ENCODE measurements at places on chromosomes 5 and 9.
A peak's percentile ranks its signal among the peaks of the same experiment; 100 is the strongest.

GRCh38 chr9:3398232-3398648, 127.6 kb downstream of the RFX3 start:
- H3K27me3 ChIP-seq, result no peaks in the 10 kb centered on the region
- no peak overlapping the region for H3K4me3 ChIP-seq
- H3K36me3 ChIP-seq, result peaks cover 8% of the 10 kb centered on the region
- DNase-seq, result no peak
- H3K4me1 ChIP-seq, result peaks cover 6% of the 10 kb centered on the region
- H3K27ac ChIP-seq, result peak overlapping the region; percentile 42

- peak; percentile 11 for DNase-seq
- peak overlapping the region; percentile 61 for H3K27ac ChIP-seq
- peaks cover 37% of the 10 kb centered on the region for H3K4me1 ChIP-seq
Observed at GRCh38 chr9:111661802-111662521, 557 bp downstream of the GNG10 start.

DNA sequence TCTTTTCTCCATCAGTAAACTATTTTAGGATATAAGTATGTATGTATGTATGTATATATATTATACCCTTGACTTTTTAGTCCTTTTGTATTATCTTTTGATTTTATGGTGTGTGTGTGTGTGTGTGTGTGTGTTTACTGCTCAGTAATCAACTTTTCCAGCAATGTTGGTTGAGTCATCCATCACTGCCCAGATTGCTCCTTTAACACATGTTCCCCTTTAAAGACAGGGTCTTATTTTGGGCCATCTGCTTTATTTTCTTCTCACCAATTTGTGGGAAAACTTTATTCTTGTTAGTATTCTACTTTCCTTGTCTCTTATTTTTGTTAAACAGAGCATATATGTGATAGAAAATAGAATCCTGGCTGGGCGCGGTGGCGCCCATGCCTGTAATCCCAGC, 28.1 kb downstream of the ANKRD33B start:
- DNase-seq, result no peak
- H3K27me3 ChIP-seq, result no peaks in the 10 kb centered on the region
- H3K4me3 ChIP-seq, result no peak overlapping the region
- H3K36me3 ChIP-seq, result no peaks in the 10 kb centered on the region
- peaks cover 8% of the 10 kb centered on the region for H3K4me1 ChIP-seq

DNA sequence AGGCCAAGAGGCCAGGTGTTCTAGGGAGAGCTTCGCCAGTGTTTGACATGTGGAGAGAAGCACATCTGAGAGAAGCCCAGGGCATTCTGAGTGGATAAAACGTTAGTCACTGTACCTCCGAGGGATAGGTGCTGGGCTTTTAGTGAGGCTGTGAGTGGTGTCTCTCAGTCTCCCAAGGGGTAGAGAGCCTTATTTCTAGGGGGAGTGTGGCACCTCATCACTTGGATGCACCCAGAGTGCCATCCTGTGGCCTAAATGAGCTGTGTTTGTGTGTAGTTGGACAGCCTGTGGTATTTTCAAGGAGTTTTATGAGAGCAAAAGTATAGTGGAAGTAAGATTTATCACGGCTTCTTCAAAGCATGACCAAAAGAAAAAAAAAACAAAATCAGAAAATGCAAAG, 1046.9 kb upstream of the WWC1 start:
- H3K4me3 ChIP-seq, result no peak overlapping the region
- no peaks in the 10 kb centered on the region for H3K36me3 ChIP-seq
- no peaks in the 10 kb centered on the region for H3K27me3 ChIP-seq
- no peaks in the 10 kb centered on the region for H3K4me1 ChIP-seq

GRCh38 chr9:132012704-132013357, 66.8 kb downstream of the MED27 start:
- peaks cover 2% of the 10 kb centered on the region for H3K4me1 ChIP-seq
- H3K27ac ChIP-seq, result no peak overlapping the region
- DNase-seq, result no peak
- no peak overlapping the region for H3K4me3 ChIP-seq

DNA sequence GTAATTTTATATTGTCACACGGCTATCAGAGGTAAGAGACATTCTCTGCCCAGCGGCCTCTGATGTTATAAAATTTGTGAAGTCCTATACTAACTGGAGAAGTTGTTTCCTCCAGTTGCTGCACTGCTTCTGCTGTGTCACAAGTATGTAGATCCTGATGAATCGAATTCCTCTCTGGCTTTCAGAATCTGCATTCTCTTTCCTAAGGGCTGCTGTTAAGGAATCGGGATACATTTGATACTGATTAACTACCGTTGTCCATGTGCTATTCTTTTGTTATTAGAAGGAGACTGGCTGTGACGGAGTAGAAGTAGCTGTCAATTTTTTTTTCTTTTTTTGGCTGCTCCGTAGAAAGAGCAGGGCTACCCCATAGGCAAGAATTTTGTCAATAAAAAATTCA, 81.7 kb upstream of the LRRC70 start:
- no peaks in the 10 kb centered on the region for H3K4me1 ChIP-seq
- no peaks in the 10 kb centered on the region for H3K27me3 ChIP-seq
- peaks cover 20% of the 10 kb centered on the region for H3K36me3 ChIP-seq
- H3K27ac ChIP-seq, result no peak overlapping the region

DNA sequence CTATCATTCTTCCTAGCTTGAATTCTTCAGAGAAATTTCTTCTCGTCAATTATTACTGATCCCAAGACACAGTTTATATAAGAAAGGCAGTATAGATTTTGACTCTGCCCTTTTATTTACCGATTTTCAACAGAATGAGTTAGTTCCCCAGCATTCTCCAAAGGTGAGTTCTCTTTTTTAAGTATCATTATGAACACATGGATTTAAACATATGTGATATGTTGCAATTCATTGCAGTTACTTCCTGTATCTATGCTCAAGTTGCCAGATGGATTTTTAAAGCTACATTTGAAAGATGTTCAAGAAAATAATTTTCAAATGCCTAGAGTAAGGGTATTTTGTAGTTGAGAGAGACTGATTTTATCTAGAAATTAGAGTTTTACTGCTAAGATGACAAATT, 8.4 kb downstream of the WDR41 start:
- no peak overlapping the region for H3K27ac ChIP-seq
- H3K27me3 ChIP-seq, result no peaks in the 10 kb centered on the region
- H3K4me1 ChIP-seq, result no peaks in the 10 kb centered on the region
- H3K36me3 ChIP-seq, result peaks cover 3% of the 10 kb centered on the region

GRCh38 chr5:9599391-9599790, 30.8 kb downstream of the TAS2R1 start:
- no peak overlapping the region for H3K4me3 ChIP-seq
- no peaks in the 10 kb centered on the region for H3K4me1 ChIP-seq
- no peak for DNase-seq

- H3K4me3 ChIP-seq, result no peak overlapping the region
- H3K27me3 ChIP-seq, result no peaks in the 10 kb centered on the region
- H3K27ac ChIP-seq, result no peak overlapping the region
- no peak for DNase-seq
- no peaks in the 10 kb centered on the region for H3K36me3 ChIP-seq
- no peaks in the 10 kb centered on the region for H3K4me1 ChIP-seq
Observed at GRCh38 chr5:9716838-9717281, 86.7 kb upstream of the TAS2R1 start.

DNA sequence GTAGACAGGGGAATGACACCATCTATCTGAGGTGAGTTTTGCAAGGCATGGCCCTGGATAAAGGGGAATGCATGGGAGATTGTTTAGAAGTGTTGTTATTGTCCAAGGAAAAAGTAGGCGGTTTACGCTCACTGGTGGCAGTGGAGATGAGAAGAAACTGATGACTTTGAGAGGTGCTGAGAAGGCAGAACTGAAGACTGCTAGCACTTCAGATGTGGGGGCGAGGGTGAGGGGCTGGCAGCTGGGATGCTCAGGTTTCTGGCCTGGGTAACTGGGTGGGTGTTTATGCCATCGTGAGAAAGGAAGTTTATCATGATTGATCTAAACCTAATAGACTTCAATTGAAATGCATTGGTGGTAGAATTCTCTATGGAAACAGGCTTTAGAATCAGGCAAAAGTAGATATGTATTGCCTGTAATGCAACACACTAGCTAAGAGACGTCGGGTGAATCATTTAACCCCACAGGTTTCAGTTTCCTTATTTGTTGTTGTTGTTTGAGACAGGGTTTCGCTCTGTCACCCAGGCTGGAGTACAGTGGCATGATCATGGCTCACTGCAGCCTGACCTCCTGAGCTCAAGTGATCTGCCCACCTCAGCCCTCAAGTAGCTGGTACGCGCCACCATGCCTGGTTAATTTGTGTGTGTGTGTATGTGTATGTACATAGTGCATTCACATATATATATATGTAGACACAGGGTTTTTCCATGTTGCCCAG, 123.5 kb downstream of the SLC24A2 start:
- no peak overlapping the region for H3K4me3 ChIP-seq
- H3K27ac ChIP-seq, result no peak overlapping the region
- no peaks in the 10 kb centered on the region for H3K4me1 ChIP-seq
- no peaks in the 10 kb centered on the region for H3K27me3 ChIP-seq
- DNase-seq, result no peak
- H3K36me3 ChIP-seq, result no peaks in the 10 kb centered on the region

DNA sequence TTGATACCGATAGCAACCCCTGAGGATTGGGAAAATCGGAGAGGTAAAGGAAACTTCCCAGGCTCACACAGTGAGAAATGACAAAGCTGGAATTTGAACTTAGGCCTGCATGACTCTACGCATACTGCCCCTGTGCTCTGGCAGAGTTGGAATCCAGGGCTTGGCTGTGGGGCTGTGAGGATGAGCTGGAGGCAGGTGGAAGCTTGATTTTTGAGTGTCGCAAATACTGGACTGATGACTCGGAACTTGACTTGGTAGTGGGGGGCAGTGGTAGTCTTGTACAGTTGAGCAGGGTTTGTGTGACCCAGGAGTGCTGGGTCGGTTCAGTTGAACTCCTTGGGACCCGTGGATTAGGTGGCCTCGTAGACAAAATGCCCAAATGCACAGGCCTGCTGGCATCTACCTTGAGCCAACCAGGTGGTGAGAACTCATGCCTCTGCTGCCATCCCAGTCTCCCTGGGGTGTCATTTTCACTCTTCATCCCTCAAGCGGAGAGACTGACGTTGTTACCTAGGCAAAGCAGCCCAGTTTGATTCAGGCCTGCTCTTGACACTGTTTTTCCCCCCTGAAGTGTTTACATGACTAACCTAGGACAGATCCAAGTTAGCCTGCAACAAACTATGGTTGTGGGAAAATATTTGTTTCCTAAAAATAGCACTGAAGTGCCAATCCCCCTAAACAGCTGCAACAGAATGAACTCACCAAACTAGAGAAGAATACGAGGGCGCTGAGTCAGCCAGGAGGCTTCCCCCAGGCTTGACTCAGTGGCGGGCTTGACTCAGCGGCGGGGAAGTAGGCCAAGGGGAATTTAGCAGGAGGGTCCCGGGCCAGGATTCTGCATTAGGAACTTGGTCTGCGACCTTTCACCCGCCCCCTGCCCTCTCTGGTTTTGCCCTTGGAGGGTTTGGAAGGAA, 45.7 kb upstream of the ORM1 start:
- H3K36me3 ChIP-seq, result no peaks in the 10 kb centered on the region
- H3K27me3 ChIP-seq, result no peaks in the 10 kb centered on the region
- no peak overlapping the region for H3K27ac ChIP-seq
- DNase-seq, result no peak
- H3K4me3 ChIP-seq, result no peak overlapping the region

- no peaks in the 10 kb centered on the region for H3K27me3 ChIP-seq
- no peaks in the 10 kb centered on the region for H3K36me3 ChIP-seq
- peaks cover 29% of the 10 kb centered on the region for H3K4me1 ChIP-seq
Observed at GRCh38 chr9:37412431-37413151, 9.9 kb upstream of the GRHPR start.

GRCh38 chr9:99748676-99749075, 73.0 kb upstream of the NR4A3 start:
- no peaks in the 10 kb centered on the region for H3K36me3 ChIP-seq
- H3K27ac ChIP-seq, result no peak overlapping the region
- DNase-seq, result peak; percentile 11
- H3K27me3 ChIP-seq, result no peaks in the 10 kb centered on the region
- no peak overlapping the region for H3K4me3 ChIP-seq

DNA sequence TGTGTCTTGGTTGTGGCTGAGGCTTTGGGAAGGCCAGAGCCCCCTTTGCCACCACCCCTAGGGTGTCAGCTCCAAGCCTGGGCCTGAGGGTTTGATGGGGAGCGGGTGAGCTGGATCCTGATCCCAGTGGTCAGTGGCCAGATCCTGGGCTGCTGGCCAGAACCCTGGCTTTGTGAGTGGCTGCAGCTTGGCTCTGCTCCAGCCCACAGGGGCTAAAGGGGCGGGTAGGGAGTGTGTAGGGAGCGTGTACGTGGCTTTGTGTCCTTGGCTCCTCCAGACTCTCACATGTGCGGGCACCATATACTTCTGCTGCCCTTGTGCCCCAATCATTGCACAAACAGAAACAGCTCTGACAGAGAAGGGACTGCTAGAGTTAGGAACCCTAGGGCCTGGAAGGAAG, 1.2 kb upstream of the IL11RA start:
- H3K27ac ChIP-seq, result no peak overlapping the region
- H3K36me3 ChIP-seq, result peaks cover 41% of the 10 kb centered on the region
- DNase-seq, result no peak
- H3K4me3 ChIP-seq, result no peak overlapping the region
- H3K27me3 ChIP-seq, result no peaks in the 10 kb centered on the region

DNA sequence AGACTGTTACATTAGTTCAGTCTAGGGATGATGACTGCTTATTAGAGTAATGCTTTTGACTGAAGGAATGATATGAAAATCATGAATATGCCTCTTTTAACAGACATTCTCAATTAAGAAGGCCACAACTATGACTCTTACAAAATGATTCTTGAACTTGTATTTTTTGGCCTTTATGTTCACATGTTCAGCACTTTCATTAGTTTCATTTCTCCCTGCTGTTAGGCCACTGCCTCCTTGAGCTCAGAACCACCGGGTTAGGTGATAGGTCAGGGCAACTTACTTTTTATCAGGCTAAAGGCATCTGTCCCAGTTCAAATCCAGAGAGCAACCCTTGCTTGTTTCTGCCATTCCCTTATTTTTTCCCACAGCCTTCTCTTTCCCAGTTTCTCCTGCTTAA, 235.2 kb upstream of the ELL2 start:
- no peak overlapping the region for H3K4me3 ChIP-seq
- no peaks in the 10 kb centered on the region for H3K27me3 ChIP-seq
- no peaks in the 10 kb centered on the region for H3K36me3 ChIP-seq
- H3K27ac ChIP-seq, result no peak overlapping the region

DNA sequence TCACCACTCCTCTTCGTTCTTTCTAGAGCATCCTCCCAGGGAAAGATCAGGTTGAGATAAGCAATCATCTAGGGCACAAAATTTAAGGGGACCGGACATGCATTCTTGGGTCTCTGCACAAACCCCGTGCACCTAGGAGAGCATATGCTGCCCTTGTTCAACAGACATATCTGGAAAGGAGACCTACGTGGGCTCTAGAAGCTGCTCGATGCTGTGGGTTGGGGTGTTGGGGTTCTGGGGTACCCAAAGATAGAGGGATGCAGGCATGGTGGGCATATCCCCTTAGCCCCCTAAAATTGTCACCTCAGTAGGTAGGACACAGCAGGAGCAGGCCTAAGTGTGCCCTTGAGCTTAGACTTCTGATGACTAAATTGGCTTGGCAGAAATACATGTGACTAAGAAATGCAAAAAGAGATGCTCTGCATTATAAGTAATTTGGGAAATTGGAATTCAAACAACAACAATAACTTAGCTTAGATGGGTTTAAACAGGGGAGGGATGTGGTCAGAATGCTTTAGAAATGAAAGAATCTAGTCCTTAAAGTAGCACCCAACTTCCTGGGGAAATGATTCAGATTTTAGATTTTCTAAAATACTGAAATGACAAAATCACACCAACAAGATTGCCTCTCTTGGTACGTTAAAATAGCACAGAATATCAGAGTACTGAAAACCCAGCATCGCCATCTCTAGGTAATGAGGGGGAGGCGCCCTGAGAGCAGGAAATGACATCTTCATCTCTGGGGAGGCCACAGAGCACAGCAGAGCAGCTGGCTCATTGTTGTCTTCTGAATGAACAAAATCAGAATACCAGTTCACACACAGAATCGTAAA, 172.3 kb downstream of the GNA14 start:
- H3K4me3 ChIP-seq, result no peak overlapping the region
- H3K4me1 ChIP-seq, result peaks cover 18% of the 10 kb centered on the region
- H3K27me3 ChIP-seq, result no peaks in the 10 kb centered on the region
- peak; percentile 19 for DNase-seq
- H3K27ac ChIP-seq, result peak overlapping the region; percentile 47

Measured in CD4-positive, alpha-beta T cell (primary cell).